Retinal pigment epithelial cell (primary cell): ENCODE measurements at places on chromosomes 4 and X.

- DNase-seq, result no peak
Measured at GRCh38 chr4:73409012-73409862, 5.2 kb downstream of the ALB start.

DNA sequence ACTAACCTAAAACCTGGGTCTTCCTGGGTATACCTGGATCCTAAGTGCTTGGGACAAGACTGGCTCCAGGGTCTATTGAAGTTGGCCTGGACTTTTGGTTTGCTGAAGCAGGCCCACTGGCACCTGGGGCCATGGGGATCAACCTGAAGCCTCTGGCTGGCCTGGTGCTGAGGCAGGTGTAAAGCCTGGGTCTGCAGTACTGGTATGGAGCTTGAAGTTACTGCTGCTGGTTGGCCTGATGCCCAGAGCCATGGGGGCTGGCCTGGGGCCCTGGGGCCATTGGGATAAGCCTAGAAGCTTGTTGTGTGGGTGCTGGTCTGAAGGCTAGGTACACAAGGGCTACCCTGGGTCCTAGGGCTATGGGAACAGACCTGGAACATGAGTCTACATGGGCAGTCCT, 743.2 kb upstream of the GRIA3 start:
- no peak for DNase-seq

- no peak for DNase-seq
Measured at GRCh38 chr4:36332023-36332781, 50.8 kb downstream of the DTHD1 start.

DNA sequence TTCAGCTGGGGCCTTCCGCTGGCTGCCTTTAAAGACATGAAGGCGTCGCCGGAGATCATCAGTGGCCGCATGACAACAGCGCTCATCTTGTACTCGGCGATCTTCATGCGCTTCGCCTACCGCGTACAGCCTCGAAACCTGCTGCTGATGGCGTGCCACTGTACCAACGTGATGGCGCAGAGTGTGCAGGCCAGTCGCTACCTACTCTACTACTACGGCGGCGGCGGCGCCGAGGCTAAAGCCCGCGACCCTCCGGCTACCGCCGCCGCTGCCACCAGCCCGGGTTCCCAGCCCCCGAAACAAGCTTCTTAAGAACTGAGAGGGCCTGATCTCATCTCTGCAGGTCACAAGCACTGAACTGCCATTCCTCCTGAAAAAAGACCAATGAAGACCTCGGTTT, 437 bp downstream of the MPC1L start:
- DNase-seq, result no peak

- peak; percentile 54 for DNase-seq
Measured at GRCh38 chrX:16754019-16754418, 32.2 kb upstream of the TXLNG start.

DNA sequence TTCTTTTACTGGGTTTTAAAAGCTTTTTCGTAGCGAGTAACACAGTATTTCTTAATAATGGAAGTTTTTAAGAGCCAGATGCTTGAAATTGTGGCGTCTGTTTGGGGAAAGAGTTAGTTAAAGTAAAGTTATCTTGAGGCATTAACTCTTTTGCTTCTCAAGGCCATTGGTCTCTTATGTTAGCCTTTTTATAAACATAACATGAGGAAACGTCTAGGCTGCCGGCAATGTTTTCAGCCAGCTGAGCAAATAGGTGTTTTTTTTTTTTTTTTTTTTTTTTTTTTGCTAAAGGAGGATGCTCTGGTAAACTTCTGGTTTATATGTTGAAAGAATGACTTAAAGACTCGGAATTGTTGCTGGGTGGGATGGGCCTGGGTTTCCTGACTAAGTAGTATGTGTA, 51.1 kb upstream of the RBMX start:
- no peak for DNase-seq

- no peak for DNase-seq
Measured at GRCh38 chr4:142449771-142450373, 396.2 kb downstream of the INPP4B start.

DNA sequence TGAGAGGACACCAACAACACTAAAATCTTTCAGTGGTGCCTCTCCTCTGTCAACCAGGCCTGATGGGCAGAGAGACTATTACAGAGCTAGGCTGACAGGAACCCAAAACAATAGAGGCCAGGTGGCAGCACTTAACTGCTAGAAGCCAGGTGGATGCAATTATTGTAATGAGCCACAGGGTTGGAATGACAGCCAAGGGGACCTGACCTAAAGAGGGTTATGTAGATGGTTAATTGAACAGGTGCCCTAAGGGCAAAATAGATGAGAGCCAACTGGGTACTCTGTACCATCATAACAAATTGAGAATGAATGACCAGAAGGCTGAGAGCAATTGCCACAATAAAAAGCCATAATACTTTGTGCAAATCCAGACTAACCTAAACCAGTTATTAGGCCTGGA, 24.7 kb upstream of the FRAS1 start:
- DNase-seq, result no peak

GRCh38 chr4:186144946-186145569, 40.6 kb downstream of the FAM149A start:
- no peak for DNase-seq

GRCh38 chr4:54085284-54085683, 14.7 kb upstream of the GSX2 start:
- no peak for DNase-seq

GRCh38 chr4:140777894-140778293, 21.7 kb upstream of the TBC1D9 start:
- no peak for DNase-seq

DNA sequence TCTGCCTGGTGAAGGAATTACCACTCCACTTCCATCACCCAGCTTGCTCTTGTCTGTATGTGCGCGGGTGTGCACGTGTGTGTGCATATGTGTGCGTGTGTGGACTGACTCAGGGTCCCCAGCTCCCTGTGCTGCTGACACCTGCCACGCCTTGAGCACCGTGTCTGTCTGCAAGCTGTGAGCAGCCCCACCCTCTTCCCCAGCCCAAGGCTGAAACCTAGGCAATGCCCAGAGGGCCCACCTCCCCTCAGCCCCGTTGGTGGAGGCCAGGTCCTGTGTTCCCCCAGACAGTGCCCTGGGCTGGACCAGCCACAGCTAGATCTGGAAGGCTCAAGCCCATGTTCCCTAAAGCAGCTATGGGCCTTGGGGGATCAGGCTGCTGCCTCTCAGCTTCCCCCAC, 2.0 kb upstream of the CCNQ start:
- DNase-seq, result no peak

- no peak for DNase-seq
Measured at GRCh38 chrX:100649550-100650356, 5.8 kb downstream of the SRPX2 start.

DNA sequence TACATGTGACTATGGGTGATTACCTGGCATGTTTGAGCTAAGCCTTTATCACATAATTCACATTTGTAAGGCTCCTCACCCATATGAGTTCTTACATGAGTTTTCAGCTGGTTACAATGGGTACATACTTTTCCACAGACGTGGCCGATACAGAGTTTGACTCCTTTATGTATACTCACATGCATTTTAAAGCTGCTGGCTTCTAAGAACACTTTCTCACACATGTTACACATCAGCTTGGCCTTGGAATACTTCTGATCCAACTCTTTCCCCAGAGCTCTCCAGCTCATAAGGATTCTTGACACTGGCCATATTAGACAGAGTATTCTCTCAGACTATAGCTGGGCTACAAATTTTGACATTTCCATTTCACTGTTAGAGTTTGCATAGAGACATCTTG, 66.3 kb downstream of the TAB3 start:
- DNase-seq, result no peak

GRCh38 chr4:88858752-88859151, 161.1 kb upstream of the NAP1L5 start:
- DNase-seq, result no peak

GRCh38 chr4:67014592-67014991, 530.7 kb downstream of the CENPC start:
- DNase-seq, result no peak

DNA sequence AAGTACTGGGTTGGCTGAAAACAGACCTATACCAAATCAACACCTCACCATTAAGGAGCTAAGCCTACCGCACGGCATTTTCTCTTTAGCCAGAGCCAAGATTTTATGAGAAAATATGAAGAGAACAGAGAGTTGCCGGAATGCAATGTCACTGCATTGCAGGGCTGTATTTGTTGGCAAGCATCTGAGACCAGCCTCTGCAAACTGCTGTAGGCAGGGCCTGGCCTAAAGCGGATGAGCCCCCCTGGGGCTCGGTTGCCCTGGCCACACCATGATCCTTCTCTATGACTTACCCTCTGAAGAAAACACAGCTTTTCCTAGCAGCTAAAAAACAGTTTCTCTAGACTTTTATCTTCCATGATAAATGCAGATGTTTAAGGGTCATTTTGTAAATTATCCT, 120.5 kb upstream of the SORBS2 start:
- DNase-seq, result peak; percentile 24

DNA sequence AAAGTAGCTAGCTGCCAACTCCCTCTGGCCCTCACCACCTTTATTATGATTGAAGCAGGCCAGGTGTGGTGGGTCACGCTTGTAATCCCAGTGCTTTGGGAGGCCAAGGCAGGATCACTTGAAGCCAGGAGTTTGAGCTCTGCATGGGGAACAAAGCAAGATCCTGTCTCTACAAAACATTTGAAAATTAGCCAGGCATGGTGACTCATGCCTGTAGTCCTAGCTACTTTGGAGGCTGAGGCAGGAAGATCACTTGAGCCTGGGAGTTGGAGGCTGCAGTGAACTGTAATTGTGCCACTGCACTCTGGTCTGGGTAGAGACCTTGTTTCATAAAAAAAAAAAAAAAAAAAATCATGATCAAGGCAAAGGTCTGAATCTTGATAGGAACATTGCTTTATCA, 467.0 kb upstream of the DIPK2B start:
- no peak for DNase-seq

DNA sequence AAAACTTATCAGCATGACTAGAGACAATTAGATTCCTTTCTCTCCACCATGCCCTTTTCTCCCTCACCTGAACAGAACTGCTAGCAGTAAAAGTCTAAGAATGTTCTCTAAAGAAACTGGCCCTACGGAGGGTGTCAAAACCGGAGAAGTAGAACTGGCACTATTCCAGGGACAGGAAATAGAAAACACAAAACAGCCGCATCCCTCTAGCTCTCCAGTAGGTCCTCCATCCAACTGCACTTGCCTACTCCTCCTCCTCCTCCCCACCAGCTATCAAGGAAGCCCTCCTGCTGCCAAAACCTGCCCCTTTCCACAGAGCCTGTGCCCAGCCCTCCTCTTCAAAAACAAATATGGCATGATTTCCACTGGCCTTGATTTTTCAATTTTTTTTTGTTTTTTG, 28.4 kb downstream of the FUNDC1 start:
- no peak for DNase-seq

- no peak for DNase-seq
Measured at GRCh38 chr4:145320294-145320693, 139.9 kb upstream of the OTUD4 start.

GRCh38 chr4:79357365-79357764, 31.5 kb upstream of the NAA11 start:
- no peak for DNase-seq

DNA sequence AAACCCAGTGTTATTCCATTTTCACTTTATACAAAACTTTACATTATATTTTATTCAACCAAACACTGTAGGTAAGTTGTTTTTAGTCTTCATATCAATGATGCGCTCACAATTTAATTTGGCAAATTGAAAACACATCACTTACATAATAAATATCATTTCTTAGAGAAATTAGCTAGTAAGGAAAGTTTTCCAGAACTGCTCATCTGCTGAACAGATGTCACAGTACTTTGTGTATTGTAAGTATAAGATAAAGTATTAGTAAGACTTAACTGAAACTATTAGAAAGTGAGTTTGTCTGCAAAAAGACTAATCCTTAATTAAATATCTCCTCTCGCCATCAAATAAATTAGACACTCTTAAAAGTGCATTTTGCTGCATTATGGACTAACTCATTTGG, 108.7 kb upstream of the PACRGL start:
- DNase-seq, result no peak

DNA sequence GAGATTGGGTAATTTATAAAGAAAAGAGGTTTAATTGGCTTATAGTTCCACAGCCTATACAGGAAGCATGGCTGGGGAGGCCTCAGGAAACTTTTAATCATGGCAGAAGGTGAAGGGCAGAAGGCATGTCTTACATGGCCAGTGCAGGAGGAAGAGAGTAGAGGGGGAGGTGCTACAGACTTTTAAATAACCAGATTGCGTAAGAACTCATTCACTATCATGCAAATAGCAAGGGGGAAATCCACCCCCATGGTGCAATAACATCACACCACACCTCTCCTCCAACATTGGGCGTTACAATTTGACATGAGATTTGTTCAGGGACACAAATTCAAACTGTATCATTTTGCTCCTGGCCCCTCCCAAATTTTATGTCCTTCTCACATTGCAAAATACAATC, 353.8 kb upstream of the PABPC5 start:
- DNase-seq, result no peak

DNA sequence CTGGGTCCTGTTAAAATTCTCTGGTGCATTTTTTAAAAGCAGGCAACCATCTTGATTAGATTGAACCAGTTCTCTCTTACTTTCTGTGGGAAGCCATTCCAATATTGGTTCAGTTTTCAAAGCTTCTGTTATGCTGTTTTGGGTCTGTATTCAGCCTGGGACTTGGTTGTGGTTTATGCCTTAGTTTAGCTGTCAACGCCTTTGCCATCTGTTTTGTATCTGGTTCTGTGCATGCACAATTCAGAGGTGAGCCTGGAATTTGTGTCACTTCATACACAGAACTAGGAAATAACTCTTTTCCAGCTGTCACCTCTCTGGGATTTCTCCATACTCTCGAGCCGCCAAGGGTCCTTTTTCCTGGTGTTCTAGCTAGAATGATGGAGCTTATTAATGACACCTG, 46.2 kb downstream of the STAP1 start:
- no peak for DNase-seq

GRCh38 chr4:169098532-169098931, 88.5 kb upstream of the CBR4 start:
- no peak for DNase-seq

DNA sequence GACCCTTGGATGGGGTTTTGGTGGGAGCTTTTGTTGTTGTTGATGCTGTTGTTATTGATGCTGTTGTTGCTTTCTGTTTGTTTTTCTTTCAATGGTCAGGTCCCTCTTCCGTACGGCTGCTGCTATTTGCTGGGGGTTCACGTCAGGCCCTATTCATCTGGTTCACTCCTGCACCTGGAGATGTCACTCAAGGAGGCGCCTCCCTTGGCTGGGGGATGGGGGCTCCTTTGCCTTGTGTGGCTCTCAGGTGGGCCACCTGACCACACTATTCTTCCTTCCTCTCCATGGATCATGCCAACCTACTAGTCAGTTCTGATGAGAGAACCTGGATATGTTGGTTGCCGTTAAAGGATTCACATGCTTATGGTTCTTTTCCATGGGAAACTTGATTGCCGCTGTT, 39.1 kb upstream of the PRPS1 start:
- DNase-seq, result no peak

DNA sequence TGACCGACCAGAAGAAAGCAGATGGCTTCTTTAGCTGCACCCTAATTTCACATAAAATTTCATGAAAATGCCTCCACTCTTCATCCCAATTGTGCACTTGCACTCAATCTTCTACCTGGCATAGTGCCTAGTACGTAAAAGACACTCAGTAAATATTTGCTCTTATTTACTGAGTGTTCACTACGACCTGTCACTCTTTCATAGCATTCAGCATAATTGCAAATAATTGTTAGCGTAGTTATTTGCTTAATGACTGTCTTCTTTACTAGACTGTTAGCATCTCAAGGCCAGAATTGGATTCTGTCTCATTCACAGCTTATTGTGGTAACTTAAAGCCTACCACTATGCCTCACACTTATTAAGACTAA, 130.2 kb downstream of the ENOX2 start:
- no peak for DNase-seq
